ENCODE measurements at places on chromosomes 1 and 21.

DNA sequence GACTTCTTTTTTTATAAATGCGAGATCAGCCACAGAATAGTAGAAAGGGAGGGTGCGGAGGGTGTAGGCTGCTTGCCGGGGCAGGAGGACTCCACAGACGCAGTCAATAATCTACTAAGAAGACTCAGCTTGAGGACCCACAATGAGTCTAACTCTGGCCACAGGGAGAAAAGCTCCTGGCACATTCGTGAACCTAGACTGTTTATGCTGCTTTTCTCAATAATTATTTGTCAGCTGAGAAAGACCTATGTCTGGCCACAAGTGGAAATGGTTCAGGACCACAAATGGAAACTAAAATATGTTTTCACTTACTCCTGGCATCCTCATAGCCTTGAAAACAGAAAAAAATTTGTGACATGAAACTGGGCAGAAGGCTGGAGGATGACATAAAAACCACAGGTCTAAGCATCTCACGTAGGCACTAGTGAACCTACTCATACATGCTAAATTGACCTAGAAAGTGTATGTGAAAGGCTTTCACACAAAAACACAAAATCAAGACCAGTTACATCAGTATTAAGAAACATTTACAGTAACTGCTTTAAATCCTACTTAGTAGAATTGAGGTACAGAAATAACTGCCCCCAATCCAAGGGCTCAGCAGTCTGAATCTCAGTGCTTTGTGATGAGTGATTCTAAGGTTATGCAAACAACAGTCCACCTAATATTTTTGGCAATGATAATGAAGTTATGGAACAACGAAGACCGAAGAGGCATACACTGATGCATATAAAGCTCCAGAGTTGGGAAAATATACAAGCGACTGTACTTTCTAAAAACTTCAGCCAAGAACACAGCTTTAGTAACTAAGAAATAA is 159.5 kb downstream of the SLC45A1 start:
- DNase-seq, result no peak

DNA sequence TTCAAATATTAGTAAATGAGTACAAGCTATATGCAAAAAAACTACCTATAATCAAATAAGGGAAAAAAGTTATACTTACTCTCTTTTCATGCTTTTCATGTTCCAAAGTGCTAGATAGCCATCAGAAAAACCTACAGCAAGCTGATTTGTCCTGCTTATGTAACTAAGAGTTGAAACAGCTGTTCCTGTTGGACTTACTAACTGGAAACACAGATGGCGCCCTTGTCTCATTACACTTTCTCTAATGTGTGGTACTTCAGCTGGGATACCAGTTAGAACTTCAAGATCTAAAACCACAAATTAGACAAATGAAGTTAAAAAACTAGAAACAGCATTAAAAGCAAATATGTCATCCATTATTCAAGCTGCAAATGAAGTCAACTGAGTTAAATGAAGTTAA is 24.3 kb downstream of the AHCTF1 start:
- DNase-seq, result no peak

- no peak for DNase-seq
Measured at GRCh38 chr1:201554190-201554600, 15.3 kb downstream of the NAV1 start.

- DNase-seq, result no peak
Measured at GRCh38 chr1:63004868-63005267, 220.9 kb downstream of the ATG4C start.

DNA sequence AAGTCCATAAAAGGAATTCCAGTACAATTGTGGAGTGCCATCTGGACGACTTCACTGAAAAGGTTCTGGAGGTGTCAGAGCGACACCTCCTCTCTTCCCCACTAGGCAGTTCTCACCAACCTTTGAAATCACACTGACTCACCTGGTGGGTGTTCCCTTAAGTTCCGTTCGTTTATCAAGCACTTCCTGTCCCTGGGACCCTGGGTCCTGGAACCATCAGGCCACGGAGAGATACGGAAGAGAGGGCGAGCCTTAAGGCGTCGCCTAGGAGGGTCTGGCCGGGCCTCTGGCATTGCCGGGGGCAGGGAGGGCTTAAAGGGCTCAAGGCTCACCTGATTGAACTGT is 317 bp downstream of the SPAG17 start:
- DNase-seq, result no peak

GRCh38 chr1:41410462-41410861 is 49.2 kb downstream of the FOXO6 start:
- no peak for DNase-seq

GRCh38 chr1:150981805-150982712 is at the start of gene ANXA9:
TSS of gene ANXA9 (plus strand) at chr1:150982292. CDS start at chr1:150983106, 814 bp downstream.
- no peak for DNase-seq

DNA sequence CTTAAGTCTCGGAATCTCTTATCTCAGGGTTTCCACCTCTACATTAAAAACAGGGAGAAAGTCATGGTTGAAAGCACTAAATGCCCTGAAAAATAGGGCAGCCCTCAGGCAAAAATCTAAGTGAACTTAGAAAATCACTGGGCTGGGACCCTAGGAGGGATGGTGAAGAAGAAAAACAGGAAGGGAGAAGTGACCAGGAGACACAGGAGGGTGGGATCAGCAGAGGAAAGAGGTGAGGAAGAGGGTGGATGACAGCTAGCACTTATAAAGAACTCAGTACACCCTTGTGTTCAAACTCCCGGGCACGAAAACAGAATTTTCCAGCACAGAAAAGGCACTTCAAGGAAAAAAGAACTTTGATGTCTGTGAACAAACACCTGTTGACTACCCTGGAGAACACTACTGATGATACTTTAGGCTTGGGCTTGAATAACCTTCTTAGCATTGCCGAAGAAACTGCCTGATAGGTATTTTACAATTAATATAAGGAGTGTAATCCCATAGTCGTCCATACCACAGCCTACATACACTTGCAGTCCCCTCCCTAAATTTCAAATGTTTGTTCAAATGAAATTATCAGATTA is 2.0 kb downstream of the CHML start:
- DNase-seq, result no peak

DNA sequence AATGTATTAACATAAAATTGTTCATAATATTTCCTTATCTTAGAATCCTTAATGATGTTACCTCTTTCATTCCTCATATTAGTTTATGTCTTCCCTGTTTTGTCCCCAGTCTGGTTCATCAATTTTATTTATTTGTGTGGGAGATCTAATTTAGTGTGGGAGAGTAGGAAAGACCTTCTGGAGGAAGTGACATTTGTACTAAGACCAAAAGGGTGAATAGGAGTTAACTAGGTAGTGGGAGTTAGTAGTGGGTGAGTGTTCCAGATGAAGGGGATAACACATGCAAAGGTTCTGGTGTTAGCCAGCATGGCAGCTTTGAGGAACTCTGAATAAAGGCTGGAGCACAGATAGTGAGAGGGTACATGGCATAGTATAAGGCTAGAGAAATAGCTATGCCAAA is 21.4 kb downstream of the RASAL2 start:
- no peak for DNase-seq

DNA sequence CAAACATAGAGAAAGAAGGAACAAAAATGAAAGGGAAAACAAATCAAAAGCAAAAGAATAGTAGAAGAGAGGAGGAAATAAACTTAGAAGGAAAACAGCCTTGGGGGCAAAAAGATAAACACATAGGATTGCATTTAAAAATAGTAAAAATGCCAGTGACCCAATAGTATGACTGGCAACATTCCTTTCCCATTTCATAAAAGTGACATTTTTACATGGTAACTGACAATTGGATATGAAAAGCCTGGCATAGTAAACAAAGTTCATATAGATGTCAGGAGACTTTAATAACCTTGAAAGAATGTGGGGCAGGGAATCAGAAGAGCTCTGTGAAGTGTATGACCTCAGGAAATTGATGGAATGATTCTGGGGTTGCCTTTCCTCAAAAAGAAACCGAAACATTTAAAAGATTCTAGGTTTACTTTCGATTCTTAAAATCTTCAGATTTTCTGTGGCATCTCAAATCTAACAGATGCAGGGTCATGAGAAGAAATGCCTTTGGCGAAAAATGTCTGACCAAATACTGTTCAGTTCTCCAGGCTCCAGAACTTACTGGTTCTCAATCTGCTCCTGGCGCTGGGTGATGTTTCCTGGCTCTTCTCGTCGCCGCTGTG is 33.7 kb downstream of the SPTA1 start:
- DNase-seq, result no peak

DNA sequence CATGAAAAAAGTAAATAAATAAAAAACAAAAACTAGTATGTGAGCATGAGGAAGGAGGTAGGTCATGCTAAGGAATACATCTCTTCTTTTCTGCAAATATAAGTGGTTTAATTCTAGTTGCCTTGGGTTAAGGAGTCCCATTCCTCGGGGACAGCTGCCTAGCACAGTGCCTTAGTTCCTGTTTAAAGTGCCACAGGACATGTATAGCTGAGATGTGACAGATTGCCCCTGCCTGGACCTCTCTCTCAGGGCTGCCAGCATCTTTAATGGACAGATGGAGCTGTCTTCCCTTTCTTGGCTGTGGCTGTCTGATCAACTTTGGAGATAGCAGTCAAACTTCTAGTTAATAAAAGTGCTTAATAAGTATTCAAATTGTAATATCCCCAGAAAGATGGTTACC is 50.0 kb downstream of the TSEN15 start:
- DNase-seq, result no peak

GRCh38 chr1:236524895-236525184 is 1.1 kb downstream of the LGALS8 start:
- no peak for DNase-seq

DNA sequence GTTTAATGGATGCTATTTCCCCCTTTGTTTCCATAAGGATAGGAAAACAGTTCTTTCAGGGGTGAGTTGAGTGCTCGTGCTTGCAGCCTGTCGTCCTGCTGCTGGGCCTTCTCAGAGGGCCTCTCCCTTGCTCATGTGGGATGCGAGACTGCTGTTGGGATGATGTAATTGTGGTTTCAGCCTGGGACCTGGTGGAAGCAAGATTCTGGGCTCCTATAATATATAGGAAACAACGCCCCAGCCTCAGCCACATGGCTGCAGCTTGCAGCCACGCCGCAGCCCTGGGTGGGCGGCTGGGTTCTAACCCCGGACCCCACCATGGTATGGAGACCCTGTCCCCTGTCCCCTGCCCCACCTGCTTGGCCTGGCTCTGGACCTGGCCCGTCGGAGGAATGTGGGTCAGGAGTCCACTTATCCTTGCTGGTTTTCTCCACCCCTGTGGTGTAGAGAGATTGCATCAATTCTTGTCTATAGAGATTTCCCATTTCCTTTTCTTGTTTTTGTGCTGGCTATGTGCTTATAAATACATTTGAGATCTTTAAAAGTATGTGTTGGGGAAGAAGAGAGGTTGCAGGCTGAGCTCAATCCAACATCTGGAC is 357.8 kb downstream of the SIPA1L2 start:
- no peak for DNase-seq

DNA sequence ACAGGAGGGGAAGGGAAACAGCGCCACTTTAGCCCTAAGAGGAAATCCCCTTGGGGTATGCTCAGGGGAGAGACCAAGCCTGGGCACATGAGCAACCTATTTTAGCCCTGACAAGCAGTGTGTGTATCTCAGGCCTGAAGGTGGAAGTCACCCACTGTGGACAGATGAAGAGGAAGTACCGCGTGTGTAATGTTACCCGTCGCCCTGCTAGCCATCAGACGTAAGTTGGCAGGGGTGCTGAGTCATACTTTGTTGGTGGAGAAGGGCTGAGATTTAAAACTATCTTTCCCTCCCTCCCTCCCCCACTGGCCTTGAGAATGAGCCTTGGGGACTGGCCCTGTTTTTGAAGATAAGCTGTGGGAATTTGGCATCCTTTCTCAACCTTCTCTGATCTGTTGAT is 11.2 kb downstream of the AGO1 start:
- no peak for DNase-seq

- DNase-seq, result no peak
Measured at GRCh38 chr21:41819236-41819855, 52.5 kb upstream of the RIPK4 start.

- DNase-seq, result no peak
Measured at GRCh38 chr1:79617777-79618176, 611.2 kb upstream of the ADGRL4 start.

DNA sequence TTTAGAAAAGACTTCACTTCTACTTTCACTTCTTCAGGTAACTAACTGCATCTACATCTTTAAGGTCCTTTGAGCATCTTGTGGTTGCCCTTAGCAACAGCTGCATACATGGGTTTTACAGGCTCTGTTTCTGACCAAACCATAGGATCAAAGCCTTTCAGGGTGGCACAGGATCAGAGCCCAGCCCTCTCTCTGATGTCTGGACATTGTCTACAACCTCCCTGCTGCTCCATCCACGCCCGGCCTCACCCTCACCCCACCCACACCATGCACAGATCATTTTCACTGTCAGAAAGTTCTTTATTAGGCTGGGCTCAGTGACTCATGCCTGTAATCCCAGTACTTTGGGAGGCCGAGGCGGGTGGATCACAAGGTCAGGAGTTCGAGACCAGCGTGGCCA is 5.2 kb downstream of the NCF2 start:
- no peak for DNase-seq

GRCh38 chr1:169525391-169525790 is 39.6 kb upstream of the SLC19A2 start:
- DNase-seq, result no peak

DNA sequence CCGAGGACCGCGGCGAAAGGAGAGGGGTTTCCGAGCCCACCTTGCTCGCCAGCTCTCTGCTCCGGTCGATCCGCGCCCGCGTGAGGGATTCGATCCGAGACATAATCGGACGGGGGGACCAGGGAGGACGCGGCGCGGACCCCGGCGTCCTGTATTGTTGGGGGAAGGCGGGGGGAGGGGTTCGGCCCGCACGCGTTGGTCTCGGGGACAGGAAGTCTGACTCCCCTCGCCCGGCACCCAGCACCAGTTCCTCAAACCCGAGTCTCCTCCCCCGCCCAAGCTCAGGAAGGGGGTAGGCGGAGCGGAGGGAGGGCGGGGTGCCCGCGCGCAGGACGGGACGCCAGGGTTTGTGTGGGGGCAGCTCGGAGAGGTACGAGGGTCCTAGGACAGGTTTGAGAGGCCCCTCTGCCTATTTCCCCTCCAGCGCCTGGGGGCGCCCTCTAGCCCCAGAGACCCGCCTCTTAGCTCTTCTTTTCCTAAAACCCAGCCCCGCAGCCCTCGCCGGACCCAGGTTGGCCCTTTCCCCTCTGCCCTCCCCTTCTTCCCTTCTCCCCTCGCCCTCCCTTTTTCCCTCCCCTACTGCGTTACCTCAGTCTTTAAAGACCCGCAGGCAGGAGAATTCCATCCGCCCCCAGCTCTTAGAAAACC is at the start of gene ARHGEF2:
TSS of gene ARHGEF2 (minus strand) at position 223 of the 648 bp plus-strand sequence. CDS start at position 103, 120 bp downstream.
- DNase-seq, result peak; percentile 71

- no peak for DNase-seq
Measured at GRCh38 chr1:237748171-237748960, 142.4 kb downstream of the ZP4 start.

- DNase-seq, result no peak
Measured at GRCh38 chr21:40595806-40596205, 251.2 kb downstream of the DSCAM start.

GRCh38 chr1:22983944-22984343 is 11.3 kb upstream of the LACTBL1 start:
- no peak for DNase-seq

DNA sequence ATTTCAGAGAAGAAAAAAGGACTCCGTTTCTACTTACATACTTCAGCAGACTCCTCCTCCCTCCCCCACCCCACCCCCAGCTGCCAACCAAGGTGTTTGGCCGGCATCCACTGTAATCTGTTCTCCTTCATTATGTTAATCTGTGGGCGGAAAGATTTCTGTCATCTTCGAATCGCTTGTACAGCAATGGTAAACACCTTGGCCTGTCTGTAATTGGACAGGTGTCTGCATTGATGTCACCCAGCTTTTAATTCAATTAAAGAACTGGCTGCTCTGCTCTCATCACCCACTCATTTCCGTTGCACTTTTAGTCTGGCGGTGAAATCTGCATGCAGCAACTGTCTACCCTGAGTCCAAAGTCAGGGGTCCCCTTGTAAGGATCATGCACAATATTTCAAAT is 368.6 kb downstream of the USH2A start:
- no peak for DNase-seq

- no peak for DNase-seq
Measured at GRCh38 chr1:98221923-98222322, 301.1 kb upstream of the DPYD start.
